ENCODE measurements at places on chromosomes 1 and 21.

DNA sequence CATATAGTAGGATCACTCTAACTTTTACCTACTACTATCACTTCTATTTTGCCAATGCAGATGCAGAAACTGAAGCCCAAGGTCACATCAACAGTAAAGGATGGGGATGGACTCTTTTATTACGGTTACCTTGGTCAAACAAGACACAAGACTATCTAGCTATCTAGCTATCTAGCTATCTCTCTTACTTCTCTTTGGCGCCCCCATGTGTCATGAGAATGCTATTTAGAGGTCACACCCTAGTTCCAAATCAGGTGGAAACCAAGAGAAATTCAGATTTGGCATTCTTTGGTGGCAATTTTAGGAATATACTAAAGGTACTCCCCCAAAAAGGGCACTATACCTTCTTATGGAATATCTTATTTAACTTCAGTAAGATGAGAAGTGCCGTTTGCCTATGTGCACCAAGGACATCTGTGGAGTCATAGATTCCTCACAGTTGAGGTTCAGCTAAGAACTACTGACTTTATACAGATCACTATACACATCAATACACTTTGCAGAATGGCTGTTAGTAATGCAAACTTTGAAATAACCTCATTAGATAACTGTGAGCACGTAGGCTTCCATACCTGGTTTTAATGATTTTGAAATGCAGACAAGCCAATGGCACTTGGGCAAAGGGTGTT lies 6.7 kb downstream of the ZNF648 start:
- no peak for DNase-seq

GRCh38 chr21:25722631-25723030 lies 12.1 kb downstream of the ATP5PF start:
- DNase-seq = no peak

- DNase-seq = no peak
Measured at GRCh38 chr1:174874331-174875053, 125.3 kb upstream of the CACYBP start.

DNA sequence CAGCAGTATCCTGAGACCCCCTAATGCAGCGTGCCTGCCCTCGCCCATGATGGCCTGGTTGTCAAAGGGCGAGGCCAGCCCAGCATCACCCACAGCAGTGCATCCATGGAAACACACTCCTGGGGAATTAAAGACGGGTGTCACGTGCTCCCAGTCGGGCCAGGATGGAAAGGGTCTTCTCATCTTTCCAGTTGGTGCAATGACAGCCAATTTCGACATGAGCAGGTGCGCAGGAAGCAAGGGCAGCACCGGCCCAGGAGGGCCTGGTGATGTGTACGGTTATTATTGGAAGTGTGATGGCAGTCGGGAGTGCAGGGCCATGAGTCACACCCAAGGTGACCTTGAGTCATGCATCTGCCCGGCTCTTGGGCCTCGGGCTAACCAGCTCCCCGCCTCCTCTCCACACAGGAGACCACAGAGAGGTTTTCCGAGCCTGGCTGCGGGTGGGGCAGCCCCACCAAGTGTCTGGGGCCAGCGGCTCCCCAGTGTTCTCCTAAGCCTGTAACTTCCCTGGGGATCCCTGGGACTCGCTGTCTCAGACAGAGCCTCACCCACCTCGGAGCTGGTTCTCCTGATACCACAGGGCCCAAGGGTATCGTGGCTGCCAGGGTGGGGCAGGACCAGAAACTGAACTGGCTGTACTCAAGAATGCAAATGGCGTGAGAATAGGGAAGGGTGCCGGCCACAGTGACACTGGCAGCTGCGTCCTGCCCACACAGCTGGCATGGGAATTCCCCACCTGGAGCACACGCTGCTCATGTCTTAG lies 119.8 kb downstream of the SIK1 start:
- DNase-seq = no peak

GRCh38 chr21:39604951-39605350 lies 7.8 kb upstream of the B3GALT5 start:
- no peak for DNase-seq

GRCh38 chr21:36193200-36193599 lies 36.6 kb downstream of the DOP1B start:
- DNase-seq = no peak
